ENCODE measurements at places on chromosomes 16 and 17.

DNA sequence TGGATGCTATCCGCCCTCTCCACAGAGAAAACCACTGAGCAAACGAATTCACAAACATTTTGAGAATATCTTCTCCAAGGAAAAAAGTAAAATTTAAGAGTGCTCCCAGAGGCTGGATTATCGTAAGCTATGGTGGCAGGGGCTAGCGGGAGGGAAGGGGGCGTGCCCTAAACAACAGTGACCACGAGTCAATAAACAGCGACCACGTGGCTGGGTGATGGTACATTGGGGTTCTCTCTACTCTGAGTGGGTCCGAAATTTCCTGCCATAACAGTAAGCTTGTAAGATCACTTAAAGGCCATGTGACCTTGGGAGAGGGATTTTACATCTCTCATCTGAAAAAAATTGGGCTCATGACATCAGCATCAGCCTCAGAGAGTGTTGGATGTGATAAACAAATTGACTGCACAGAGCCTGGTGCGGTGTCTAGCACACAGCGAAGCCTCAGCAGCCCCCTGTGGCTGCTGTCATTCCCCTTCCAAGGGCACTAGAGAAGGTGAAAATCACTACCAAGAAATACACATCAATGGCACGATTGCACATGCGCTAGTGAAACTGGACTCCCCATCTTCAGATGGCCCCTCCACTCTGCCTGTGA, 213.2 kb downstream of the XYLT1 start:
- DNase-seq: no peak

- DNase-seq: no peak
Observed at GRCh38 chr16:56270828-56271227, 79.5 kb downstream of the GNAO1 start.

DNA sequence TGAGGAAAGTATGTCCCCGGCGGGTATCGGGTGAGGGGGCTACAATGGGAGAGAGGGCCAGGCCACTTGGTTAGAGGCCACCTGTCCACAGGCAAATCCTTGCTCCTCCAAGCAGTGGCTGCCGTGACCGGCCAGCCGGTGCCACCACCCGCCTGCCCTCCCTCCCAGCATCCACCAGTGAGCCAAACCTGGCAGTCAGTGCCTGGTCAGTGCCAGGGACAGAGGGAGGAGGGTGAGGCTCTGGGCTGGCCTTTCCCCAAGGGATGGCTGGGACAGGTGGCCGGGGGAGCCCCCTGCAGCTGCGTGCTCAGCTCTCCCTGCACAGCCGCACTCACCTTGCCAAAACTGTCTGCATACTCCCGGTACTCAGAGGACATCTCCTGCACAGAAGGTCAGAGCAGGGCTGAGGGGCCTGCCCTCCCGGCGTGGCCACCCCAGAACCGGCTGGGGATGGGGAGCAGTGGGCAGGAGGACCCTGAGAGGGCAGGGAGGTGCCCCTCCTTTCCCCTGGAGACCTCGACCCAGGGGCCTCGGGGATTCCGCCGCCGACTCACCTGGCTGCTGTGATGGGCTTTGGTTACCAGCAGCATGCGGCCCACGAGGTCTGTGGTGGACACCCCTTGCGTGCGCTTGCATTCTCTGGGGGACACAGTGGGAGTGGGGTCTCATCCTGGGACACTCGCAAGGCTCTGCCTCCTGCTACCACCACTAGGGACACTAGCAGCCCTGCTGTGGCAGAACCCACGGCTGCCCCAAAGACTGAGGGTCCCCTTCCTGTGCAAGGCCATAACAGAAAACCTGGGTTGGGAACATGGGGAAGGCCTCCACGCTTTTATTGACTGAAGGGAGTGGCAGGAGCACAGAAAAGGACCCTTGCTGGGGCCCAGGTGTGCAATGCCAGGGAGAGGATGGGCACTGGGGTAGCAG, 3.7 kb downstream of the PCYT2 start:
- no peak for DNase-seq

DNA sequence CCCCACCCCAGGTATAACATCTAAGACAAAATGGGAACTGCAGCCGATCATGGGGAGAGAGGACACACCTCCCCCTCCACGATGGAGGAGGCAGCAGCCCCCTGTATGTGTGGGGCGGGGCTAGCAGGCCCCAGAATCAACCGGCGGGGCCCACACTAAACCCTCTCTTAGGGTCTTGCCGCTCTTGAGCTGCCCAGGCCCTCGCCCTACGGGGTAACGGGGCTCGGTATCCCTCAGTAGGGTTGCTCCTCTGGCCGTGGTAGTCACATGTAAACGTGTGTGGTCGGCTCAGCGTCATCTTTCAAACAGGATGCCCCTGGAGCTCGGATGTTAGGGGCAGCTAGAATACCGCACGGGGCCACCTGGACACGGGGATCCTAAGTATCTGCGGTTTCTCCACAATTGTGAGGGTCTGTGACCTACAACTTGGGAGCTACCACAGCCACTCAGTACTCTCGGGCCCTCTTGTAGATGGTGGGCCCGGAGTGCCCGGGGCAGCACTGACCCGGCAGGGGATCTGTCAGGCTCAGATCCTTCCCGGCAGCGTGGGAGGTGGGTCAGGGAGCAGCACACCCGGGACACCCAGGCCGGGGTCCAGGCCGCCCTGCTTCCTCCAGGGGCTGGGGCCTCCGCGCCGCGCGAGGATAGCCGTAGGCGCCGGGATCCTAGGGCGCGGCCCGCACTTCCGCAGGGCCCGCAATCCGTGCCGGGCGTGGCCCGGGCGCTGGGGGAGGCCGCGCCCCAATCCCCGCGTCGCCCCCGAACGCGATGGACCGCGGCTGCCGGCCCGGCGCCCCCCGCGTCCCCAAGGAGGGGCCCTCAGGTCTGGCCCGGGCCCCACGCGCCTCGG, 781 bp downstream of the ARHGDIA start:
- peak; percentile 85 for DNase-seq

GRCh38 chr17:65043802-65044201, 12.7 kb downstream of the GNA13 start:
- DNase-seq: no peak

DNA sequence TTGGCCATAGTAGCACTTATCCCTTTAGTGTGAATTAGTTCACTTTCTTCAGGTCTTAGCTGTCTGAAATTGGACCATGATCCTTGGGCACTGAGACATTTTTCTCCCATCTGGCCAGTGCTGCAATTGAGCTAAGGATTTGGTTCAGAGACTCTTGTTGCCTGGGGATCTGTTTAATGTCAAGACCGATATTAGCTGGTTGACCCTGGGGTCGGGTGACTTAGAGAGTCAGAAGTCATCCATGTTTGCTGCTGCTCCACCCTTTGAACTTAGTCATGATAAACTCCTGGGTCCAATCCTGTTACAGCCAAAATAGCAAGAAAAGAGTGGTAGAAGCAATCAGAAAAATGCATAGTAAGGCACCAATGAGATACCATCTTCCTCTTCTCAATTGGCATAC, 45.8 kb upstream of the TOX3 start:
- DNase-seq: no peak

GRCh38 chr16:88769617-88770460, 15.2 kb downstream of the PIEZO1 start:
- DNase-seq: peak; percentile 52

DNA sequence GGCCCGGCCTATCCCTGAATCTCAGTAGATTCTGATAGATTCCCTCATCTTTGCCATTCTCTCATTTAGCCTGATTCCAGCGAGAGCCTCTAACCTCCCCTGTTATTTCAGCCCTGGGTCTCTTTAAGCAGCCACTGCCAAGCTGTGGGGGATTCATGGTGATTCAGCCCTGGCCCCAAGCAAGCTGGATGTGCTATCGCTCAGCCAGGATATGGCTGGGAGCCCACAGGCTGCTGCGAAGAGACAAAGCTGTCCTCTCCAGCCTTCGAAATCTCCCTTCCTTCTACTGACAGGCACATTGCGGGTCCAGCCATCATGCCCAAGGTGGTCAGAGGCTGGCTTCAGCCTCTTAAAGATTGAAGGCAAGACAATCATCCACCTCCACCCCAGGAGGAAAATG, 394.1 kb downstream of the SOX9 start:
- DNase-seq: no peak

- no peak for DNase-seq
Observed at GRCh38 chr17:4220655-4221054, 43.1 kb downstream of the ANKFY1 start.

DNA sequence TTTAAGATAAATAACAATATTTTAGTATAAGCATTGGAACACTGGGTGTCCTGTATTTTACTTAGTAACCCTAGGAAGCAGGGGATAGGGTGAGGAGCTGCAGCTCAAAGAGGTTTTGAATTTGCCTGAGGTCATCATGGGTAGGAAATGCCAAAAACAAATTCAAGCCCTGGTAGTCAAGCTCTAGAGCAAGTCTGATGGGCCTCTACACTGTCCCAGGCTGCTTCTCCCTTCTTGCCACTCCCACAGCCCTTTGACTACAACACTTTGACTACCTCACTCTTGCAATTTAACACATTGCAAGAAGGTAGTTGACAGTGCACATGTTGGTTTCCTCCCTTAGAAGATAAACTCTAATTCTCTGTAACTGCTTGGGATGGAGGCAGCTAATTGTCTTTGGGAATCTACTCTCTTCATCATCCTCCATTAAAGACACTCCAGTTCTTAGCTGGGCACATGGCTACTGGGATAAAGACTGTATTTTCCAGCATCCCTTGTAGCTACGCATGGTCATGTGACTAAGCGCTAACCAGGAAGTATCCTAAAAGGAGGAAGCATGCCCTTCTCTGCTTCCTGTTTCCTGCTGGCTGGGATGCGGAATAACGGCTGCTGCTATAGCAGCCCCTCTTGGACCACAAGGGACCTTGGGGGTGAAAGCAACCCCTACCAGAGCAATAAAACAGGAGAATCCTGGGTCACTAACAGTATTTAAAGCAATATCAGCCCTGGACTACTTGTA, 30.7 kb upstream of the SSTR2 start:
- no peak for DNase-seq

- no peak for DNase-seq
Observed at GRCh38 chr16:17784073-17784472, 313.3 kb upstream of the XYLT1 start.

DNA sequence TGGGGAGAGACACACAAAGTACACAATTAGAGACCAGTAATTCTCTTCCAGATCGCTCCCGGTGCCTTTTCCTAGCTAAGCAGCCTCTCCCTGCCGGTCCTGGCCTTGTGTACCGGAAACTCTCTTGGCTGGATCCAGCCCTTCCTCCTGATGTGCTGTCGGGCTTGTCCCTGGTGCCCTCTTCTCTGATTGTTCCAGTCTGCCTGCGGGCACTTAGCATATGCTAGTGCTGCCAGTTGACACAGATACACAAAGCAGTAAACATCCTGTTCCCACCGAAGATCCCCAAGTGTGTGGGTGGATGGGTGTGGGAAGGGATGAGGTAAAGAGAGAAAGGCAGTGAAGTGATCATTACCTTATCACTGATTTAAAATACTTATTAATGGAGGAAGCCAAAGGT, 9.7 kb downstream of the HS3ST3B1 start:
- peak; percentile 31 for DNase-seq

- no peak for DNase-seq
Observed at GRCh38 chr17:44568945-44569858, 11.9 kb downstream of the FZD2 start.

- DNase-seq: no peak
Observed at GRCh38 chr17:13550291-13550690, 51.4 kb downstream of the HS3ST3A1 start.

- no peak for DNase-seq
Observed at GRCh38 chr17:56624912-56625311, 31.4 kb downstream of the NOG start.

- DNase-seq: no peak
Observed at GRCh38 chr17:73323409-73324159, 11.8 kb upstream of the CDC42EP4 start.

DNA sequence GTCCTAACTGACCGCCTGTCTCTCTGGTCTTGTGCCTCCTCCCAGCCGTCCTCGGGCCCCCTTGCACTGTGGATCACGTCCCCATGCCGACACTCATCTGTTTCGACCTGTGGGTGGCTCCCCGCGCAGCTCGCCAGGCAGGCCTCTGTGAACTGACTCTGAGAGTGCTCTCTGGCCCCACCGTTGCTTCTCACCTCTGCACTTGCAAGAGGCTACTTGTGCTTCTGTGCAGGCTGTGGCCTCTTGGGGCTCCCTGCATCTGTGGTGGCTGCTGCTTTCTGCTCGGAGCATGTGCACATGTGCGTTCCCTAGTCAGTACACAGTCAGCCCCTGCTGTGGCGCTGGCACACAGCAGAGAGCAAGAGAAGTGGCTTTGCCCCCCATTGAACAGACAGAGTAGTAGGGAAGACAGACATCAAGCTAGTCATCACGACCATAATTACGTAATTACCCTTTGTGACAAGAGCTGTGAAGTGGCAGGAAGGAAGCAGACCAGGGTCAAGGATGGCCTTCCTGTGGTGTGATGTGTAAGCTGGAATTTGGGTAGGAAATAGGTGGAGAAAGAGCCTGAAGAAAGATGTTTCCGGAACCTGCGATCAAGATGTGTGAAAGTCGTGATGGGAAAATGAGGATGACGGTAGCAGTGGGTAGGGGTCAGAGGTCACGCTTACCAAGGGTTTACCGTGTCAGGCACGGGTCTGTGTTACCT, 256.0 kb upstream of the CACNG5 start:
- no peak for DNase-seq

DNA sequence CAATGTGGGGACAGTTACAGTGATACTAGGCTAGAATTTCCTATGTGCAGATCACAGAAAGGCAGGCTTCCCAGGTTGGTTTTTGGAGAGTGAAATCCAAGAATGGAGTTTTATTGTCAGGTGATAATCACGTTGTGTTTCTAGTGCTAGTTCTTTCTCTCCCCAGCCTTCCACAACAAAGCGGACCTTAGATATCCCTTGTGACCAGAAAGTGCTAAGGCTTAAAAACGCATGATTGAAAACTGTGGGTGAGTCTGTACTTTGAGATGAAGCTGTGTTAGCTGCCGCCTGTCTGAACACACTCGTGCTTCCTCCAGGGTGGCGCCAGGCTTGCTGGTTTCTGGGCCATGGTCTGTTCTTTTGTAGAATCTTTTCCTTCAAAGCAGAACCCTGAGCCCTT, 52.1 kb downstream of the BANP start:
- DNase-seq: no peak

DNA sequence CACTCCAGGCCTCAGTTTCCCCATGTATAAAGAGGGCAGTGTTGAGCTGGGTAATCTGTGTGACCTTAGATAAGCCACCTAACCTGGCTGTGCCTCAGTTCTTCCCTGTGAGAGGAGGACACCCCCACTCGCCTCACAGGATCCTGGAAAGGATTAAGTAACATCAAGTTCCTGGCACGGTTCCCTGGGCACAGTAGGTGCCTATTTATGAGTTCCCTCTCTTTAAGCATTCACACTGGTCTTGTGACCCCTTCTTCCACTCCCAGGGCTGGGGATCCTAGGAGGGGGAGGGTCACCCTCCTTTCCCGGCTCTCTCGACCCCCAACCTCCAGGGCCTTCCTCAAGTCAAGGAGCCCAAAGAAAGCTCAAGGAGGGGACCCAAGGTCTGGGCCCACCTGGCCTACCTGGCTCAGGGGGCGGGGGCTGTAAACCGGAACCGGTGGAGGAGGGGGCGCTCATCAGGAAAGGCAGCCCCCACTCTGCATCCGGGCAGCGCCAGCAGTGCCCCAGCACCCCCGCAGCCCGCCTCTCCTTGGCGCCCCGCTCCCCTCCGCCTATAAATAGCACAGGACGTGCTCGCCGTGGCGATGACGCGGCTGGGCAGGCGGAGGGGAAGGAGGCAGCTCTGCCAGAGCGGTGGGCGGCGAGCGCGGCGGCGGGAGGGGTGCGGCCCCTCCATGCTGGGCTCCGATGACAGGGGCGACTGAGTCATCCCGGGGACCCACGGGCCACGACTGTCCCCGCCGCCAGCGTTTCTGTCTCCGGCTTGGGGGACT, 9.4 kb downstream of the RPL19 start:
- DNase-seq: peak; percentile 79

Measured in activated CD8-positive, alpha-beta memory T cell treated with anti-CD3 and anti-CD28 coated beads, Interleukin-2, amount 10 ng/mL, durations not matched to agents 7 days and 5 days (primary cell).